ENCODE measurements at places on chromosomes 11 and 22. TPM values are rescaled to one million over a fixed set of nuclear protein-coding genes. Genes with fewer than 3 reads are reported as not detected.

DNA sequence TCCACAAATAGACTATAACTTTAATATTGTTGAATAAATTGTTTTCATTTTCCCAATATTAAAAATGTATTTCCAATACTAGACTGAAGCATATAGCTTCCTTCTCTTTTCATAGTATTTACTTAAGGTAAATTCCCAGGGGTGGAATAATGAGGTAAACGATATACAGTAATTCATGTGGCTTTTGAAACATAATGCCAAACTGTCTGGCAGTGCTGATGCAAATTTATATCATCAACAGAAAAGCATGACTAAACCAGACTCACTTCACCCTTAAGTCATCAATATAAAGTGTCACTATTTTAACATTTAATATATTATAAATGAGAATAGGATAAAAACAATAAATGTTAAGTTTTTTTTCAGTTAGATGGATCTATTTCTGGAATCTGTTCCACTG, 13.6 kb downstream of the C2CD3 start:
- no peak for DNase-seq

The YAP1 gene
- 215 TPM for total RNA-seq

DNA sequence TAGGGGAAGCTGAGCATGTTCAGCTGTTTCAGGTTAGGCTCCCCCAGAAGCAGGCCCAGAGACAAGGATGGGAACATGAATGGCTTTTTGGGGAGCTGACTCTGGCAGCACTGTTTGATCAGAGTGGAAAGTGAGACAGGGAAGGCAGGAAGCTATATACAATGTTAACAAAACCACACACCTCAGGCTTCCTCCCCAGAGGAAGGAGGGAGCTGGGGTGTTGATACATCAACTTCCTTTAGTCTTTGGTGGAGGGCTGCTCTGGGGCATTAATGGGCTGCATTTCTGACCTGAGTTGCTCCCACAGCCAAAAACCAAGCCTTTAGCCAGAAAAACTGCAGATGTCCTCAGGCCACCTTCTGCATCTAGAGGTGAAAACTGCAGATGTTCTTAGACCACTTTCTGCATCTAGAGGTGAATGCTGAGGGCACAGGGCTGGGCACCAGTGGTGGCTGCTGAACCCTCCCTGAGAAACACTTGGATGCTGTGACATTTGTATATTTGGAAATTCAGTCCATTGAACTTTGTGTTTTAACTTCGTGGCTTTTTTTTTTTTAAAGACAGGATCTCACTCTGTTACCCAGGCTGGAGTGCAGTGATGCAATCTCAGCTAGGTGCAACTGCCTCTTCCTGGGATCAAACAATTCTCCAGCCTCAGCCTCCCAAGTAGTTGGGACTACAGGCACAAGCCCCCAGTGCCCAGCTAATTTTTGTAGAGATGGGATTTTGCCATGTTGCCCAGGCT, 49.9 kb downstream of the KIAA1671 start:
- no peak for DNase-seq

The RSF1 gene
- total RNA-seq = 112 TPM

- DNase-seq = no peak
Measured at GRCh38 chr22:25540166-25540907, 24.1 kb upstream of the GRK3 start.

GRCh38 chr11:13354335-13354734, 76.7 kb downstream of the BMAL1 start:
- DNase-seq = no peak

- DNase-seq = no peak
Measured at GRCh38 chr11:40388097-40388818, 1071.2 kb downstream of the LRRC4C start.

The INSC gene
- total RNA-seq = 0.33 TPM

The OR8G5 gene
- not detected for total RNA-seq
